ENCODE measurements at places on chromosomes 7 and 10.

DNA sequence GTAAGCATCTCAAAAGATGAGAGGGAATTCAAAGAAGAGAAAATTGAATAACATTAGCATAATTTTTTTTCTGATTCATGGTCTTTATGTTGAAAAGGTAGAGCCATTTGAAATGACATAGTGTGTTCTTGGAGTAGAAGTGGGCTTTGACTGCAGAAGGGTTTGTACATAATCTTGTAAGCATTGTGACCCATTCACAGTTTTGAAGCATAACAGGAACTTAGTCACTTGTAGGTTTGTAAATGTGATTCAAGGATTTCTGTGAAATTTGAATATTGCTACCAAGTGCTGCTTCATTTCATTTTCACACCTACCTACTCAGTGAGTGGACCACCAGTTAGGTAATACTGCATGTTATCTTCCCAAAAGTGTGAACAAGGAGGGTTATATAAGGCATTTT, 68.6 kb downstream of the PON1 start:
- no peak for DNase-seq

DNA sequence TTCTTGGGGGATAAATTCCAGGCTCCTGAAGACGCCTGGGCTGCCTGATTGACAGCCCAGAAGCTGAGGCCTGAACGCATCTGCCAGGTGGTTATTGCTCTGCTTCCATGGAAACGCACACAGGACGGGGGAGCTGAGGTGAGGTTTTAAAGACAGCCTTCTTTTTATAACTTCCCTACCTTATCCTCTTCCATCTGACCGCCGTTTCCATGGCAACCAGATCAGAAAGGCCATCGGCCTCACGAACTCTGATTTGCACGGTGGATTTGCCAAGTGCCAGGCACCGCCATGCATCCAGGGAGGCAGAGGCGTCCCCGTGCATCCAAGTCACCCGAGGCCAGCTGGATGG, 260.9 kb downstream of the ADARB2 start:
- no peak for DNase-seq

GRCh38 chr7:12158334-12159060, 52.6 kb upstream of the TMEM106B start:
- no peak for DNase-seq

GRCh38 chr7:70177166-70177565, 578.9 kb downstream of the AUTS2 start:
- DNase-seq, result no peak

- DNase-seq, result no peak
Observed at GRCh38 chr10:5538446-5538845, 13.7 kb downstream of the CALML3 start.

DNA sequence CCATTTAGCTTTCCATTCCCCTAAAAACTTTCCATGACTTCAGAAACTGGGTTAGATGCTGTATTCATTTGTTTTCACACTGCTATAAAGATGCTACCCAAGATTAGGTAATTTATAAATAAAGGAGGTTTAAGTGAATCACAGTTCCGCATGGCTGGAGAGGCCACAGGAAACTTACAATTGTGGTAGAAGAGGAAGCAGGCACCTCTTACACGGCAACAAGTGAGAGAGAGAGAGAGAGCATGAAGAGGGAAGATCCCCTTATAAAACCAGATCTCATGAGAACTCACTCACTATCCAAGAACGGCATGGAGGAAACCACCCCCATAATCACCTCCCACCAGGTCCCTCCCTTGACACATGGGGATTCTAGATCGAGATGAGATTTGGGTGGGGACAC, 336.8 kb downstream of the TFEC start:
- DNase-seq, result no peak

GRCh38 chr7:157113607-157114006, 25.1 kb upstream of the UBE3C start:
- no peak for DNase-seq

- peak; percentile 29 for DNase-seq
Observed at GRCh38 chr10:17227367-17228090, 512 bp upstream of the VIM start.

DNA sequence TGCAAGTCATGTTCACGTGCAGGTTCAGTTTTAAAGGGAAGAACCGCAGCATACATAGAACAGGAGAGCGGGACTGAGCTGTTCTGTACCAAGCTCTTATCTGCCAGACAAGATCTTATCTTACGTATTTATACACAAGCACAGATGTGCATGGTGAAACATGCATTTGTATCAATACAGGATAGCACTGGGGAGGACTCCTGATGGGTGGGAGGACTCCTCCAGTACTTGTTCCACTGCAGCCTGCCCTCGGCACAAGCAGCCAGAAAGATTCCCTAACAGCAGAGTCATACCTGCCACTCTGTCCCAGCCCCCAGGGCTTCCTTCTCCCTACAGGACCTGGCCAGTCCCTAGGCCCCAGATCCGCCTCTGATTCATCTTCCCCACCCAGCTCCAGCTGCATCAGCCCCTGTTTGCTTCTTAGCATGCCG, 13.2 kb upstream of the PRKCQ start:
- no peak for DNase-seq

DNA sequence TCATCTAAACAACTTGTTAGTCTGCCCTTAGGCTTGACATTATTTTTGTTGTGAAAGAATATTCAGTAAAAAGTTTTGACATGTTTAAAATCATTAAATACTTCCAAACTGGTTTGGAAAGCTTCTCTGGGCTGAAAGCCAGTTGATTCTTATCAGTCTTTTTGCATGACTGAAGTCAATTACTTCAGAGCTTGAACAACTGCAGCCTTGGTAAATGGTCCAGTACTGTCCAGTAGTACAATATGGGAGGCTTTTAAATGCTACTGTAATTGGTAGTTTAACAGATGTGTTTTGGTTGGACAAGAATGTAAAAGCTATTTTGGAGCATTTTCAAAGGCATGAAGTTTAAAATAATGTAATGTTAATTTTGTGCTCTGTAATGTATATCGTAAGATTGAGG, 103.4 kb downstream of the SDK1 start:
- DNase-seq, result peak; percentile 52

DNA sequence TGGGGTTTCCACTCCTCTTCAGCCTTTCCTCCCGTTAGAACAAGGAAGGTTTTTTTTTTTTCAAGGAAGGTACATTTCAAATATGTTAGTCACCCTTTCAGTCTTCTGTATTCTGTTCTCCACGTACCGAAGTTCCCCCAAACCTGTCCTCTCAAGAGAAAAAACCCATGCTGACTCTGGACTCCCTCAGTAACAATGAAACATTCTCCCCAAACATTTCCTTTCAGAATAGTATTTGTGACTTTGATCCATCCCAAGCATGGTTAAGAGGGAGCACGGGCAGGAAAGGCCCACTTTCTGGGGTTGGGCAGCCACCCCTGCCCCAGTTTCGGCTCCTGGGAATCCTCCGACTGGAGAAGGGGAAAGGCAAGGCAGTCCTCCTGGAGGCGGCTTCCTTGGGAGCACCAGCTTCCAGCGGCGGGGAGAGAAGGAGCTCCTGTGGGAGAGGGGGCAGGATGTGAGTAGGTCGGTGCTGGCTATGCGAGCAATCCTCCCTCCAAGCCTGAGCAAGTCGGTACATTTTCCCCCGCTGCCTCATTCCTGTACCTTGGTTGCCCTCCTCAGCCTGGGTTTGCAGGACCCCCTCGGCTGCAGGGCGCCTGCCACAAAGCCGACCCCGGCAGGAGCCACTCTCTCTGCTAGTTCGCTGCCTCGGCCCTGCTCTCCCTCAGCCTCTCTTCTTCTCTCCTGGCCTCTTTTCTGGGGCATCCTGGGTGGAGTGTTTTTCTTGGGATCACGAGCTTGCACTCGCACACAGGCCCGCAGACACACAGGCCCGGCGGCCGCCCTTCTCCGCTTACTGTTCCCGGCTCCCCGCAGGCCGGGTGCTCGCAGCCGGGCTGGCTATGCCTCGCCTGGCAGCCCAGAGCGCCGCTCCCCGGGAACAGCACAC, 2.1 kb upstream of the HOXA1 start:
- DNase-seq, result no peak

GRCh38 chr7:129523924-129524323, 21.6 kb downstream of the SMKR1 start:
- DNase-seq, result no peak

GRCh38 chr10:71241114-71241829, 28.9 kb downstream of the UNC5B start:
- DNase-seq, result no peak

- DNase-seq, result no peak
Observed at GRCh38 chr7:17183630-17184328, 114.7 kb upstream of the AHR start.

GRCh38 chr7:142811154-142811737, 40.5 kb downstream of the PRSS2 start:
- DNase-seq, result peak; percentile 18

DNA sequence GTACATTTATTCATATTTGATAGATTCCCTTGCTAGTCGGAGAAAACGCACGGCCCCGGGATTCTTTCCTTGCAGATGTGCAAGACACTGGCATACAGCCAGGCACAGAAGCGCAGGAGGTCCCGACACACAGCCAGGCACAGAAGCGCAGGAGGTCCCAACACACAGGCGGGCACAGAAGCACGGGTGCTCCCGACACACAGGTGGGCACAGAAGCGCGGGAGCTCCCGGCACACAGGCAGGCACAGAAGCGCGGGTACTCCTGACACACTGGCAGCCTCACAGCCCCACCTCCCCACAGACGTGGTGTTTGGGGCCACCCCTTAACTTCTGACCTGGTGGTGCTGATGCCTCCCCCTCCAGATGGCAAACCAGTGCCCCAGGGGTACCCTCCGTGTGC, 237.3 kb downstream of the ZMYND11 start:
- no peak for DNase-seq

GRCh38 chr7:104841798-104842197, 172.2 kb upstream of the KMT2E start:
- DNase-seq, result no peak

DNA sequence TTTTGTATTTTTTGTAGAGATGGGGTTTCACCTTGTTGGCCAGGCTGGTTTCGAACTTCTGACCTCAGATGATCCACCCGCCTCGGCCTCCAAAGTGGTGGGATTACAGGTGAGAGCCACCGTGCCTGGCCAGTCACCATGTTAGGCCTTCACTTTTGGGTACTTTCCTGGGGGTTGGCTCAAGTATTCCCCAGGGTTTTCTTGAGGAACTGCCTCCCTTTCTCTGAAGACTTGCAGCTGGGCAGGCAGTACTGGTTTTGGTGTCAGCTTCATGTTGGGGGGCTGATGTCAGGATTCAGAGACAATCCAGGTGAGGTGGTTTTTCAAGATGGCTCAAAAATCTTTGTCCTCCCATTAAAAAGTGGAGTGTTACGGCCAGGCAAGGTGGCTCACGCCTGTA, 7.7 kb downstream of the ZNHIT1 start:
- DNase-seq, result no peak

DNA sequence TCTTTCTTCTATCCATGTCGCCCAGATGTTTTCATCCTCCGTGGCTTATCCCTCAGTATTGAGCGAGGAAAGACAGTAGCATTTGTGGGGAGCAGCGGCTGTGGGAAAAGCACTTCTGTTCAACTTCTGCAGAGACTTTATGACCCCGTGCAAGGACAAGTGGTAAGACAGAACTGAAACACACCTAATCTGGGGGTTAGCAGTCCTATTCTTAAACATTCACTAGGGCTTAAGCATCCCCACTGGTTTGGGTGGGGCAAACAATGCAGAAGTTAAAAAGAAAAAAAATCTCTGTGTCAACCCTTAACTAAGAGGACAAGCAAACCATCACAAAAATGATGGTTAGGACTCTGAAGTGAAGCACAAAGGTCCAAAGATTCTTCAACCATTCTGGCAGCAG, 43.8 kb downstream of the SP8 start:
- DNase-seq, result no peak

DNA sequence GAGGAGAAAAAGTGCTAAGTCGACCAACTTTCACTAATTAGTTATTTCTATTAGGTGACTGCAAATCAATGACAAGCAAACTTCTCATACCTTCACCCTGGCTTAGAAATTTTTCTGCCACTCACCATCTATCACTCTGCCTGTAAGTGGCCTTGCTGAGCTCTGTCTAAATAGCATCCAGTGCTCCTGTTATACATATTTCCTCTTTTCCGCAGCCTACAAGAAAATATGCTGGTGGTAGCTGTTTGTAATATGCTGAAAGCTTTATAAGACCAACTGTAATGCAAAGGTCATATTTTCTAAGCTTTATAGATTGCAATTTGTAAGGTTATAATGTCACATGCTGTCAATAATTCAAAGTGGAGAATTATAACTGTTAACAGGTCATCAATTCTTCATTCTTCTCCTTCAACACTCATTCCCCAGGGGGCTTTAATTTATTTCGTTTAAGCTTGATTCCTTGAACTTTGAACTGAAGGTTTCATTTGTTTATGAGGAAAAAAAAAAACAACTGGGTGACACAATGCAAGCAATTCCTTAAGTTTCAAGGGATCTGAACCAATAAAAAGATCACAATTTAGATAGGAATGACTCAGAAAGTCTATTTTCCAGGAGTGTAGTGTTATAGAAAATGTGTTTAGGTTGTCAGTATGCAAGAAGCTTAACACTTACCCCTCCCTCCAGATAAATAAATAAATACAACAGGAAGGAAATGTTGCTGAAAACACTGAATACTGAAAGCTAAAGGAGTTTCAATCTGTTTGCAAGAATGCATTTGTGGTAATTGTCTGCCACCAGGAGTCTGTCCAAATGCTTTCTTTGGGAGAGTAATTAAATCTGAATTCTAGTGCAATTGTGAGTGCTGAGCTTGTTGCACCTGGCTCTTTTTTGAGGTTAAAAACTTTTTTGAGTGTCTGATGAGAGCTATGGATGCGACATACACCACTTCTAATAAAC, 183.7 kb downstream of the SORCS1 start:
- DNase-seq, result no peak

GRCh38 chr7:84668116-84668515, 473.5 kb upstream of the SEMA3A start:
- no peak for DNase-seq

GRCh38 chr10:30935078-30935477, 96.6 kb downstream of the ZNF438 start:
- no peak for DNase-seq

DNA sequence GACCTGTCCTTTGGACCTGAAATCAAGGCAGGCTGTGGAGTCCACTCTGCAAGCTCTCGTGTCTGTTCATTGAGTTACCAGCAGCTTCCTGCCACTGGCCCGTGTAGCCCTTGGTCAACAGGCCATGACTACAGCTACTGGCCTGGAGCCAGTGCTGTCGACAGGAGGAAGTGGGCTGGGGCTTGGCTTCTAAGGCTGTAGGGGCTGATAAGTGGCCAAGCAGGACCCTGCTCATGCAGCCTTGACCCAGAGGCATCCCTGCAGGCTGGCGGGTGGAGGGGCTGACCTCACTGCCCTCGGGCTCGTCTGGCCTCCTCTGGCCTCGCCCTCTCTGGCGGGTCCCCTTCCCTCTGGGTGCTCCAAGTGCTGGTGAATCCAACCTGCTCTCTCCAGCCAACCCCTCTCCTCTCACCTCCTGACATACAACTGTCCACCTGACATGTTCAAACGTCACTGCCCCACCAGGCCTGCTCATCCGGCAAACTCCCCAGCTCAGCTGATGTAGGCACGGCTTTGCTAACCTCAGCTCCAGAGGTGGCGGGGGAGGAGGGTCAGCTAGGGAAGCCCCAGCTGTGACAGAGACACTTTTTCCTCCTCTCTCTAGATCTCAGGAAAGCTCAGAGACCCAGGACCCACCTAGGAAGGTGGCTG, 188.6 kb upstream of the LYZL2 start:
- DNase-seq, result no peak

- no peak for DNase-seq
Observed at GRCh38 chr10:78194050-78194449, 160.4 kb downstream of the RPS24 start.

GRCh38 chr7:137081321-137082093, 213.1 kb downstream of the CHRM2 start:
- no peak for DNase-seq

- DNase-seq, result no peak
Observed at GRCh38 chr10:123526356-123527064, 139.6 kb upstream of the GPR26 start.
